Stimulated activated CD4-positive, alpha-beta T cell treated with anti-CD3 and anti-CD28 coated beads, Interleukin-15, amount 100 ng/mL, for 24 hours (primary cell): ENCODE measurements at places on chromosomes 13 and 19.

GRCh38 chr13:97385146-97385545 is 48.8 kb upstream of the RAP2A start:
- no peak for DNase-seq

DNA sequence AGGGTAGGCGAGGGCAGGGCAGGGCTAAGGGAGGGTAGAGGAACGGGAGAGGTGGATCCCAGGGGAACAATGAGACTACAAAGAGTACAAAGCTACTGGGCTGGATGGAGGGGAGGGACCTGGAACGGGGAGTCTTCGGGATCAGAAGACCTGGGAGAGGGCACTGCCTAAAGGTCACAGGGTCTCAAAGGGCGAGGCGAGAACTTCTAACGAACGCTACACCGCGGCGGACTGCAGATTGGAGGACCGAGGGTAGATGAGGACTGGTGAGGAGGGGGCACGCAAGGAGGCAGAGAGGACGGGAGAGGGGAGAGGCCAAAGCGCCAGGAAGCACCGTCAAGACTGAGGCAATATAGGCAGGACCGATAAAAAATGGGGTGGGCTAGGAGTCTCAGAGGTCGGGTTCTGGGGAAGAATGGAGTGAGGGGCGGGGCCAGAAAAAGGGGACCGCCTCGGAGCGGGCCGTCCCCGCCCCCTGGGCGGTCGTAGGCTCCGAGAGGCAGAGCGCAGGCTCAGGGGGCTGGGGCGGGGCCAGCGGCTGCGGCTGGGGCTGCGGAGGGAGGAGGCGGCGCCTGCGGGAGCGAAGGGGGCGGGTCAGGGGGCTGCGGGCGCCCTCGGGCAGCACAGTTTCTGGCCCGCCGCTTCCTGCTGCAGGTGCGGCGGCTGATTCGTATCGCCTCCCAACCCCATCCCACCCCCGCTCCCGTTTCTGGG is 1.3 kb upstream of the KCNC3 start:
- peak; percentile 92 for DNase-seq

- DNase-seq, result no peak
Measured at GRCh38 chr19:49065905-49066512, 1.4 kb upstream of the NTF4 start.

DNA sequence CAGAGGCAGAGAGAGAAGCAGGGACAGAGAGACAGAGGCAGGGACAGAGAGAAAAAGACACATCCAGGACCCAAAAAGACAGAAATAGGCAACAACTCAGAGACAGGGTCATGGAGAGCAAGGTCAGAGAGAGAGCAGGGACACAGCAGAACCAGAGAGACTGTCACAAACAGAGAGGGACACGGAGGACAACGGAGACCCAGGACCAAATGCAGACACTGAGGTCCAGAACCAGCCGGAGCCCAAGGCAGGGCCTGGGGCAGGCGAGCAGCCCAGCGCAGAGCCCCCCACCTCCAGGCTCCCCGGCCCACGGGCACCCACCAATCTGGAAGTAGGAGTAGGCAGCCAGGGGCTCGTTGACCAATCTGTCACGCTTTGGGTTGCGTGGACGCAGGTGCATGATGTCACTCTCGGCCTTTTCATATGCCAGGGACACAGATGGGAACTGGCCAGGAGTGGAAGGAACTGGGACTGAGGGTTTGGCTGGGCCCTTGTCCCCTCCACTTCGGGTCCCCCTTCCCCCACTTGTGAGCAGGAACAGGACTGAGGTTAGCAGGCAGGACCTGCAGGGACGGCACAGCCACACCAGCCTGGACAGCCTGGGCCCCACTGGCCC is 8.1 kb downstream of the TMEM147 start:
- no peak for DNase-seq

- no peak for DNase-seq
Measured at GRCh38 chr13:94825507-94825906, 113.2 kb upstream of the SOX21 start.

DNA sequence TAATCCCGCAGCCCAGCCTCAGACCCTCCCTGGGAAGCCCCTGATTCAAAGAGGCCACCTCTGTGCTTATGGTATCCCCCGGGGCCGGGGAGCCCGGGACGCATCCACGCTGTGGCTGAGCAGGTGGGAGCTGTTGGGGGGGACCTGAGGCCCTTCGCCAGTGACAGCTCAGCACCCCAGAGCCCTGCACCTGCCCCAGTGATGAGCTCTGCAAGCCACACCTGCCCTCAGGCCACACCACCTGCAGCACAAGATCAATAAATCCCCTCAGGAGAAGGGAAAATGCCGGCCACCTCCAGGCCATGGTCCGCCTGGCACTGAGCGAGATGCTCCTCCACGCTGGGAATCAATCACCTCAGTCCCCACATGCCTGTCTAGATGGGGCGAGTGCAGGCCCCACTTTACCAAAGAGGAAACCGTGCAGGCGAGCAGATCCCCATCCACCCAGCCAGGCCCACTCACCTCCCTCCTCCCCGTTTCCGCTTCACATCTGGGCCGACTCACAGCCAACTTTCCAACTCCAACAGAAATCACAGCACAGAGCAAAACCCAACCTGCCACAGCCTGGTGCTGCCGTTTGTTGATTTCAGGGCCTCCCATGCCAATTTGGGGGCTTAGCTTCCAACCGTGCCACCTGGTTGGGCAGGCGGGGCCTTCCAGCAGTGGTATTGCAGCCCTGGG is 12.8 kb downstream of the MOB3A start:
- peak; percentile 79 for DNase-seq

- DNase-seq, result no peak
Measured at GRCh38 chr13:49502954-49503353, 7.2 kb downstream of the PHF11 start.

DNA sequence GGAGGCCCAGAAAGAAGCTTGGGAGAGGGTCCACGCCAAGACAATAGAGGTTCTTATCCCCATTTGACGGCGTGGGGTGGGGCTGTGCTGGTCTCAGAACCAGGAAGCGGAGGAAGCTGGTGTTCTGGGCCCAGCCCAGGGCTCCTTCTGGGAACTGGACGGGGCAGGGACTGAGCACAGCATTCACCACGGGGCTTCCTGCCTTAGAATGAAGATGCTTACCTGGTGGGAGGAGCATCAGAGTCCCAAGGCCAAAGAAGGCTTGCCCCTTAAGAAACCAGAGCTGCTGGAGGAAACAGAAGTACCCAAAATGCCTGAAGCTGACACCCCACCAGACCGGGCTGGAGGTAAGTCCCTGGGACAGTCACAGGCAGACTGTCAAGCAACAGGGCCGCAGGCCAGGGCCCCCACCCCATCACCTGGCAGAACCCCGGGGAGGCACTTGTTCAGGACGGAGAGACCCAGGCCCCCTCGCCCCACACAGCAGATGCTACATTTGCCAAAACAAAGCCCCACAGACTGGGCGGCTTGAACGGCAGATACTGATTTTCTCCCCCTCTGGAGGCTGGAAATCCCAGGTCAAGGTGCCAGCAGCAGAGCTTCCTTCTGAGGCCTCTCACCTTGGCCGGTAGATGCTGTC is 17.8 kb upstream of the IGLON5 start:
- DNase-seq, result no peak

DNA sequence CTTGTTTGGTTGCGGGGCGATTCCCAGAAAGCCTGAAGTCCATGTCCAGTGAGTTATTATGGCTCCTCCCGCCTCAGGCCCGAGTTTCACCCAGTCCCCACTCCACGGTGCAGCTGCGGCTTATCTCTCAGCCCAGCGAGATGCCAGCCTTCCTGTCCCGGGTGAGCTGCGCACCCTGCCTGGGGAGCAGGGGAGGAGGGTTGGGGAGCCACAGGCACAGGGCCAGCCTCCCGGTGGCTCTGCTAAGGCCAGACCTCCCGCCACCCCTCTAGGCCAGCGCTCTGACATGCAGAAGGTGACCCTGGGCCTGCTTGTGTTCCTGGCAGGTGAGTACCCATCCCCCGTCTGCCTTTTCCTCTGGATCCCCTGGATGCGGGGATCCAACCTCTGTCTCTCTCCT is 3.5 kb downstream of the FXYD3 start:
- no peak for DNase-seq

GRCh38 chr13:114145256-114145655 is 12.8 kb upstream of the RASA3 start:
- no peak for DNase-seq

GRCh38 chr13:100179276-100179675 is 90.4 kb downstream of the PCCA start:
- no peak for DNase-seq

DNA sequence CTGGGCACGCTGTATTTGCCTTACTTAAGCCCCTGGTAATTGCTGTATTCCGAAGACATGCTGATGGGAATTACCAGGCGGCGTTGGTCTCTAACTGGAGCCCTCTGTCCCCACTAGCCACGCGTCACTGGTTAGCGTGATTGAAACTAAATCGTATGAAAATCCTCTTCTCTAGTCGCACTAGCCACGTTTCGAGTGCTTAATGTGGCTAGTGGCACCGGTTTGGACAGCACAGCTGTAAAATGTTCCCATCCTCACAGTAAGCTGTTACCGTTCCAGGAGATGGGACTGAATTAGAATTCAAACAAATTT is 676 bp downstream of the BRCA2 start:
- DNase-seq, result no peak

GRCh38 chr19:55855160-55855559 is 18.8 kb downstream of the NLRP4 start:
- DNase-seq, result no peak

DNA sequence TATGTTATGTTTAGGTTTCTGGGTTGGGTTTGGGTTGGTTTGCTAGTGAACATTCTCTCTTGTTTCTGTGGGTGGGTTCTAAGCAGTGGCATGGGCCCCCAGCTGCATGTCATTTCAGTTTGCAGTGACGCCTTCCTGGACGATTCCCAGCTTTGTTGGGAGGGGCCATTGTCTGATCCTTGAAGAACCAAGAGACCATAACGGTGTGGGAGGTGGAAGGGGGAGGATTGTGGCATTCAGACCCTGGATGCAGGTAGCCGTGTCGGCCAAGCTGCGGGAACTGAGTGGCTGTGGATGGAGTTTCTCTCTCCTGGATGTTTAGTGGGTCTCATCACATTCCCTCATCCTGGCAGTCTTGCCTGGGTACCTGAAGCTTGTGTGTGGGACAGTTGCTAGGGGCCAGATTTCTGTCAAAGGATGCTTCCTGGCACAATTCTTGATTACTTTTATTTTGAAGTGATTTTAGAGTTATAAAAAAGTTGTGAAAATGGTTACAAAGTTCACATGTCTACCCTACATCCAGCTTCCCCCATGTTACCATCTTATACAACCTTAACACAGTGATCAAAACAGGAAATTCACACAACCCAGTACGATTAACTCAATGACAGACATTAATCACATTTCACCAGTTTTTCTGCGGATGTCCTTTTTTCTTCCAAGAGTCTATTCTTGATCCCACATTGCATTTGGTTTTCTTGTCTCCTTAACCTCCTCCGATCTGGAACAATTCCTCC is 123.8 kb downstream of the SIPA1L3 start:
- no peak for DNase-seq

- no peak for DNase-seq
Measured at GRCh38 chr19:24166055-24166454, 79.1 kb downstream of the ZNF254 start.

- DNase-seq, result peak; percentile 82
Measured at GRCh38 chr13:114049026-114049425, 75.2 kb upstream of the C13orf46 start.

- DNase-seq, result no peak
Measured at GRCh38 chr19:19475849-19476828, 39.2 kb downstream of the TSSK6 start.

GRCh38 chr13:26831336-26831908 is 70.8 kb upstream of the GPR12 start:
- DNase-seq, result no peak

DNA sequence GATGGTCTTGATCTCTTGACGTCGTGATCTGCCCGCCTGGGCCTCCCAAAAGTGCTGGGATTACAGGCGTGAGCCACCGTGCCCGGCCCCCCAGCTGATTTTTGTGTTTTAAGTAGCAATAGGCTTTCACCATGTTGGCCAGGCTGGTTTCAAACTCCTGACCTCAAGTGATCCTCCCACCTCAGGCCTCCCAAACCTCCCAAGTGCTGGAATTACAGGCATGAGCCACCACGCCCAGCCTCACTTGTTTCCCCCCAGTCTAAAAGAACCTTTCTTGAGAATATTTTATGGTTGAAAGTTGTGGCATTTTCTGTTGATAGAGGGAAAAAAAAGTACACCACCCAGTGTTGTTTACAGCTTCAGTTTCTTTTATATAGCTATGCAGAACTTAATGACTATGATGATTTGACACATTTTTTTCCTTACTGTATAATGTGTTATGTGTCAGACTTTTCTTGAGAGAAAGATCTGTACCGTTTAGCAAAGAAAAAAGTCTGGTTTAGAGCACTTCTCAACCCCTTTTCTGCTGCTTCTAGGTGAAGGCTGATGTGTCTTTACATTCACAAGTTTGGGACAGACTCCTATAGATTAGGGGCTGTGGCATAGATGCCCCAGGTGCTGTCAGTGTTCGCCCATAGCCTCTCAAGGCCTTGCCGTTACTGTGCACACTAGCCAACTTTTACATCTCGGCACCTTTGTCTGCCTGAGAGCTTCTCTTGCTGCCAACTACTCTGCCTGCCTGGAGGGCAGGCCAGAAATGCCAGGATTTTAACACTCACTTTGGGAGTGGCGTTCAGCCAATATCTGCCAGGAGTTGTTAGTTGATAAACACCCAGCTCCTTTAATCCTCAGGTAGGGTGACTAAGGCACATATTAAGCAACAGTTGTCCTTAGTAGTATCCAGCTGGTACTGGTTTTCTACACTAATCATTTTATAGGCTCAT is 33.0 kb downstream of the KCTD4 start:
- DNase-seq, result no peak

DNA sequence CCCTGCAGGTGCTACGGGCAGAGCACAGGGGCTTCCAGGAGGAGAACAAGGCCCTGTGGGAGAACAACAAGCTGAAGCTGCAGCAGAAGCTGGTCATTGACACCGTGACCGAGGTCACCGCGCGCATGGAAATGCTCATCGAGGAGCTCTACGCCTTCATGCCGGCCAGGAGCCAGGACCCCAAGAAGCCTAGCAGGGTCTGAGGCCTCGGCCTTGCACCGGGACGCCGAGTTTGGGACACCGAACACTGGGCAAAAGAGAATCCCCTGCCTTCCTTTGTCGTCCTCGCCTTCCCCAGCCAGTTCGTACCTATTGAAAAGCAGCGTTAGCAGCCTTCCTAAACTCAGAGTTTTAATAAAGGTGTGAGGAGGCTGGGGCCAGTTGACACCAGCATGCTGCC is 12.1 kb downstream of the CBY2 start:
- DNase-seq, result no peak
